Right lobe of liver (tissue), 6 donors: ENCODE measurements at places on chromosomes 1 and 21. TPM values are rescaled to one million over a fixed set of nuclear protein-coding genes. Genes with fewer than 3 reads are reported as not detected.

GRCh38 chr1:216222288-216222687 is 201.0 kb downstream of the USH2A start:
- DNase-seq: no peak

GRCh38 chr1:202225131-202225530 is 31.5 kb downstream of the LGR6 start:
- no peak for DNase-seq

GRCh38 chr1:156120318-156120717 is 5.8 kb downstream of the LMNA start:
- no peak for DNase-seq

DNA sequence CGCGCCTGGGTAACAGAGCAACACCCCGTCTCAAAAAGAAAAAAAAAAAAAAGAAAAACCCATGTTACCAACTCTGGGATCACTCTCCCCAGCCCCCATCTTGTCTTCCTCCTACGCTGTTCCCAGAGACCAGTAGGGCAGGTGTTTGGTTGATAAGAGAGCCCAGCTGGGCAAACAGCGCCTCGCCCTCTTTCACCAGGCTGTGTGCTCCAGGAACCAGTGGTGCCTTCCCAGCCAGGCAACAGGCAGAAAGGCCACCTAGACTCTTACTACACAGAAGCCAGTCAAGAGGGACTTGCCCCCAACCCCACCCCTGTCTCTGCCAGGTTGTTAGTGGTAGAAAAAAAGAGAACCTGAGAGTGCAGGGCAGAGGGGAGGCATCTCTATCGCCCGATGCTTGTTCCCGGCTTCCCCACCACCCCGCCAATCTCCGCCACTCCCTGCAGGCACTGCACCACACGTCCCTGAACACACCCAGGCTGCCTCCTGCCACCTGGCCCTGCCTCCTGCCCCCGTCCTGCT is 14.0 kb upstream of the CTRC start:
- peak; percentile 64 for DNase-seq

- no peak for DNase-seq
Measured at GRCh38 chr1:225447650-225448089, 19.8 kb upstream of the LBR start.

Gene SELE
- 0.37 TPM for total RNA-seq

Gene UTS2
- total RNA-seq: not detected
